ENCODE measurements at places on chromosomes 12 and 14.

- DNase-seq: no peak
These were observed 201.7 kb downstream of the STXBP6 start for GRCh38 chr14:24848102-24848790.

DNA sequence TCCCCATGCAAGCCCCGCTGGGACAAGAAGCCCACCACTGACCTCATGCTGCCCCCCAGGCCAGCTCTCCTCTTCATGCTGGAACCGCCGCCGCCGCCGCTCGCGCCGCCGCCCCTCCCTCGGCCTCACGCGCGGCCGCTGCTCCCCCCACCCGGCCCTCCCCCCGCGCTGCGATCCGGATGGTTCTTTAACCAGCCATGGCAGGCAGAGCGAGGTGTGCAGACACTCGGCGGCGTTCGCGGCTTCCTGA, at the start of gene DCAF5:
Gene DCAF5, minus strand, starts transcription at position 218 of the 250 bp plus-strand sequence. Its CDS starts 141 bp downstream, at position 77.
- peak; percentile 88 for DNase-seq

DNA sequence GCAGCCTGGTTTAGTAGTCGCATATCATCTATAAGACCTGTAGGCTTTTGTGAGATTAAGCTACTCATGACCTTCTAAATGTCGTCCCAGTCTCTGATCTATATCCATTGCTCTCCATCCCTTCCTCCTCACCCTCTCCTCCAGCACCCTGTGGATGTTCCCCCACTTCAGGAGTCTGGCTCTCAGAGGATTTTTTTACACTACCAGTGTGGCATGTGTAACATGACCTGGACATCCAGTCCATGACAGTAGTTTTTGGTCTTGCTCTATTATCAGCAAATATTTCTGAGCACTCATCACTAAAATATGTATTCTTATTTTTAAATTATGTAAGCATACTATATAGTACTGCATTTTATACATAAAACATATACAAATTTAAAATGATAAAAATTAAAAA, 142.1 kb downstream of the DYRK2 start:
- DNase-seq: no peak

GRCh38 chr12:88638966-88639760, 58.9 kb upstream of the KITLG start:
- no peak for DNase-seq

DNA sequence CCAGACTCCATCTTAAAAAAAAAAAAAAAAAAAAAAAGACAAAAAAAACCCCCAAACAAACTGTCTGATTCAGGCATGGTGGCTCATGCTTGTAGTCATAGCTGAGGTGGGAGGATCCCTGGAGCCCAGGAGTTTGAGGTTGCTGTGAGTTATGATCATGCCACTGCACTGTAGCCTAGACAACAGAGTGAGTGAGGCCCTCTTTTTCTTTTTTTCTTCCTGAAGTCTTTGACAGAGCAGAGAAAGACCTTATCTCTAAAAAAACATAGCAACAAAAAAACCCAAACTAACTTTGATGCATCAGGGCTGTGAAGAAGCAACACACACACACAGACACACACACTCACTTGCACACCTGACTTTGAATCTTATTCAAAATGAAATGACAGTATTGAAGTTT, 7.7 kb upstream of the AMN1 start:
- DNase-seq: no peak

DNA sequence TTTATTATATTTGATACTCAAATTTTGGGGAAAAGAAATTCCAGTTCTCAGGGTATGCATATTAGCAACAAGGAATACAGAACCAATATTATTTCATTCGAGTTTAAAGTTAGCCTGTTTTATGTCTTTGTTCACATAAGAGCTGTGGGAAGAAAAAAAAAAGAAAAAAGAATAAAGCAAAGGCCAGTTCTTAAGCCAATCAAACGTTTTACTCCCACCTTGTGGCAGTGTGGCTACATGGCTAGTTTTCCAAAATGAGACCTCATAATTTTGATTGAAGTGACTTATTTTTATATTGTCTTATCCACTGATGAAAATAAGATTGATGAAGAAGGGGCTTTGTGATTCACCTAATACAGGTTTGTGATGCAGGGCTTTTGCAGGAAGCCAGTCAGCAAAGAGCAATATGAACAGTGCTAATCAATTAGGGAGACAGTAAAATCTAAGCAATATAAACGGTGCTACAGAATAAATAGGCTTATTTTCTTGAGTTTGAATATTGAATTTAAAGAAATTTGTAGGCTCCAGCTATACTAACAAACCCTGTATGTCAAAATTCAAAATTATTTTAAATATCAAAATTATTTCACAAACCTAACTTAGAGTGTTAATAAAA, 624.1 kb upstream of the FOXG1 start:
- DNase-seq: no peak

DNA sequence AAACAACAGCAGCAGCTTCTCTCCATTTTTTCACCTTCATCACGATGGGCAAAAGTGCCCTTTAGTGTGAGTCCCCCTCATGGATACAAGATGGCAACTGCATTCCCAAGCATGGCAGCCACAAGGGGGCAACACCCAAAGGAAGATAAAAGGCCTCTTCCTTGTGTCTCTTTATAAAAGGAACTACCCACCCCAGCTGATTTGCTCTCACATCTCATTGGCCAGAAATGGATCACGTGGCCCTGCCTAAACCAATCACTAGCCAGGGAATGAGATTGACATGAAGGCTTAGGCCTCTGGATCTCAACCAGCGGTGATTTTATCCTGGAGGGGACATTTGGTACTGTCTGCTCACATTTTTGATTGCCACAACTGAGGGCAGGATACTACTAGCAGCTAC, 21.9 kb upstream of the IFT81 start:
- DNase-seq: peak; percentile 40

DNA sequence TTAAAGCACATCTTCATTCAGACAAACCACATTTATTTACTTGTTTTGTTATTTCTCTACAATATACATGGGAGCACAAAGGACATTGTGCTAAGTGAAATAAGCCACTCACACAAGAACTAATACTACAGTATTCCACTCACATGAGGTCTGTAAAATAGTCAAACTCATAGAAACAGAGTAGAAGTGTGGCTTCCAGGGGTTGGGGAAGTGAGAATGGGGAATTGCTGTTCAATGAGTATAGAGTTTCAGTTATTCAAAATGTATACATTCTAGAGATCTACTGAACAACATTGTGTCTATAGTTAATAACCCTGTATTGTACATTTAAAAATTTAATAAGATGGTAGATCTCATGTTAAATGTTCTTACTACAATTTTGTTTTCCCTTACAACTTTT, 88.8 kb downstream of the ATXN7L3B start:
- DNase-seq: no peak

DNA sequence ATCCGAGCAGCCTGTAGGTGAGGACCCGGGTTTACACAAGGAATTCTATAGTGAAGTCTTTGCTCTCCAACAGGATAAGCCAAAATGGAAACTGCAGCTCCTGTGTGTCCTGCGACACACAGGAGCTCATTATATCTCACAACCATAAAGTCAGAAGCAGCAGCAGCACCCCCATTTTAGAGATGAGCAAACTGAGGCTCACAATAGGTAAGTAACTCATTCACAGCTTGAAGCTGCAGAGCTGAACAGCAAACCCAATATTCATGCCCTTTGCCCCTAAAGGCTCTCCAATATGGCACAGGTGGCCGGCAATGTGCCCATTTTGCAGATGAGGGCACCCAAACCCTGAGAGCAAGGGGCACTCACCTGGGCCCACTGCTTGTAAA, 4.6 kb downstream of the NCOR2 start:
- DNase-seq: no peak

- no peak for DNase-seq
These were observed 22.3 kb downstream of the DYRK4 start for GRCh38 chr12:4584281-4584680.

DNA sequence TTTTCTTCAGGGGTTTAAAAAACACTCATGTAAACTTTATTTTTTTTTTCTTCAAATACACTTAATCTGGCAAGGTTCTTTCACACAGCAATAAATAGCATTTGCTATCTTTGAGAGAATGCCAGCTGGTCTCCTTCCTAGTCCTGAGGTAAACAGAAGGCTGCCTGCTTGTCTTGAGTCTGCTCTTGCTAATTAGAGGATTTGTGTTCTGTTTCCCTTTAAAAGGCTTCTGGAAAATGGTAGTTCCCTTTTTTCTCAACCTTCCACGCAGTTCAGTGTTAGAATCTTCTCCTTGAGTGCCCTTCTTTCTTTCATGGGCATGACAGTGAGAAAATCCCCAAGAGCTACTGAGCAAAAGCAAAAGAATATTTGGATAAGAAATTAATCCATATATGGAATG, 92.3 kb upstream of the DCN start:
- no peak for DNase-seq

- no peak for DNase-seq
These were observed 202.7 kb upstream of the FRMD6 start for GRCh38 chr14:51448831-51449670.

- no peak for DNase-seq
These were observed 812.1 kb upstream of the NOVA1 start for GRCh38 chr14:27409944-27410343.

GRCh38 chr12:3122841-3123678, 45.9 kb downstream of the TSPAN9 start:
- no peak for DNase-seq

GRCh38 chr14:38405851-38406635, 150.2 kb upstream of the CLEC14A start:
- DNase-seq: no peak

GRCh38 chr14:74974364-74975058, 19.1 kb upstream of the PGF start:
- DNase-seq: no peak

DNA sequence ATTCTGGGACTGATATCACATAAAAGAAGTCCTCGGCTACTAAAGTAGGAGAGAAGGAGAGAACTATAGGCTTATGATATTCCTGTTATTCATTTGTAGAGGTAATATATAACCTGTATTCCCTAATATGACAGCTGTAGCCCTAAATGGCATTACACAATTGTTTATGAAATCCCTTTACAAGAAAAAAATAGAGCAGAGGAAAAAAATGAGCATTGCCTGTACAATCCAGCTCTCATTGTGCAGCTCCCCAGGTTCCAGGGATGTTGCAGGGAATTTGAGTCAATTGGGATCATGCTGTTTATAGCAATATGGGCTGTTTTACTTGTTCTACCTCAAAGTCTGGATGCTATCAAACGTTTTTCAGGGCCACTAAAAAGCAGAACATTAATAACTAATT, 173.1 kb downstream of the APAF1 start:
- DNase-seq: no peak

GRCh38 chr12:91178781-91179180, 3.8 kb downstream of the DCN start:
- DNase-seq: no peak

DNA sequence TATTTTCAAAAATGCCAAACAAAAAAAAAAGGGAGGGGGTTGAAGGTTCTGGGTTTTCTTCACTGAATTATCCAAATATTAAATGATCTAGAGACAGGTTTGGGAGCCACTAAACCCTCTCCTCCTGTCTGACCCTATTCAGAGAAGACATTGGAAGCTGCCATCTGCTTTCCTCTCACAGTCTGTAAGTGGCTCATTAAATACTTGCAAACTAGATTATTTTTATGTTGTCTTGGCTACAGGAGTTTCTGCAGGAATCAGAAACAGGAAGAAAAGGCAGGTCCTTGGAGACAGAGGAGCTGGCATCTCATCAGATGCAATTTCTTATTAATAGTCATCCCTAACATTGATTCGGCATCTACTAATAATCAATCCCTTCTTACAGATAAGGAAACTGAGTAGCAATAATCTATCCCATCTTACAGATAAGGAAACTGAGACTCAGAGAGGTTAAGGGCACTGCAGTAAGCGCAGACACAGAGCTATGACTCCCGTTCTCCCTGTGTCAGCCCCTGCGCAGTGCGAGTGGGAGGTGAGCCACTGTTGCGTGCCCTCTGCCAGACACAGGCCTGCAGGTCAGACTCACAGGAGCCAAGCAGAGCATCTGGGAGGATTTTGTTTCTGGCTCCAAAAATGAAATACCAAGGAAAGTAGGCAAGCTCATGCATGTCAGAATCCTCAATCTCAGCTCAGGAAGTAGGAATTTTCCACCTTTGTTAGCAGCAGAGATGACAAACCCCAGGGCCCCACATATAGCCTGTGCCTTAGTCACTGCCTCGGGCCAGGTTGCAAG, 11.0 kb downstream of the BDKRB2 start:
- no peak for DNase-seq

- no peak for DNase-seq
These were observed 25.2 kb upstream of the PPFIBP1 start for GRCh38 chr12:27498761-27499160.

DNA sequence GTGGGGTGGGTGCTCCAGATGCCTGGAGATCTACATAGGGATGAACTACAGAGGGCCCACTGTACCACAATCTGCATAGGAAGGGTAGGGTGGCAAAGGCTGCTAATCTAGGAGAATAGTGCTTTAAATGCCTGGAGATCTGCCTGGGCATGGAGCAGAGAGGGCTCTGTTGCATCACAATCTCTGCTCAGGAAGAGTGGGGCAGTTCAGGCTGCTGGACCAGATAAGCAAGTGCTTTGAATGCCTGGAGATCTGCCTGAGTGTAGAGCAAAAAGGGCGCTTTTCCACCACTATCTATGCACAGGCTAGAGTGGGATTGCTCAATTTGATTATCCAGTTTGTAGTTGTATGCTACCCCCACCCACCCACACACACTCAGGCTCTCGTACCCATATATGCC, 886.3 kb upstream of the SEL1L start:
- DNase-seq: no peak

DNA sequence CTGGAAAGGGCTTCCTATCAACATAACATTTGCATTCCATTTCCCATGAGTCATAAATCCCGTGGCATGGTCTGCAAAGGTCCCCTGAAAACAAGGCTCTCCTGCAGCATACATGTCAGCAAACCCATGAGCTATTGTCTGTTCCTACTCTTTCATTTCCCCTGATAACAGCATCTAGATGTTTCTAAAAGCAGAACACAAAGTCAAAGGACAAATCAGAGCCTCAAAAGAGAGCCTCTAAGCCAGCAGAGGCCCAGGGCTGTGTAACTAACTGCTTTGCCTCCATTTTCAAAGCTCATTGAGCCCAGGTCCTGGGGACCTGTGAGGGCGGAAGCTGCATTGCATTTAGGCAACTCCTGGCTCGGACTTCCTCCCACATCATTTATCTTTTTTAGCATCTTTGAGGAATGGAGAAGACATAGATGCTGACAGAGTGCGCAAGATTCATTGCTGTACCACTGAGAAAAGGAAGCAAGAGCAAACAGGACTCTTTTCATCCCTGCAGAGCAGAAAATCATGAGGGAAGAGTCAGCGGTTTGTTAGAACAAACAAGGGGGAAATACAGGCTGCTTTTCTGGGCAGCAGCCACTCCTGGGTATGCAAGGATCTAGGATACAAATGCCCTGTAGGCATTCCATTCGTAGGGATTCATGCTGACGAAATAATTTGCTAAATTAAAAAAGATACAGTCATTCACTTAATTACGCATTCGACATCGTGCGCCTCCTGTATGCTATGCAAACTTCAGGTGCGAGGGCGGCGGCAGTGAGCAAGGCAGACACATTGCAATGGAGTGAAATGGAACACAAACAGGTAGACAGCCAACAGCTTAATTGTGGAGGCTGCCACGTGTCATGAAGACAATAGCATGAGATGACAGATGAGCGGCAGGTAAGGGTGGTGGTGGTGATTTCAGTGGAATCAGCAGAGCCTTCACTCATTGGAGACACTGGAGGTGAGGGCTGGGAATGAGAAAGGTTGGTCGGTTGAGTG, 131.0 kb downstream of the TMEM132D start:
- DNase-seq: no peak

GRCh38 chr12:89875225-89875624, 166.6 kb upstream of the ATP2B1 start:
- DNase-seq: no peak

GRCh38 chr12:21340403-21340802, 5.7 kb upstream of the SLCO1A2 start:
- DNase-seq: no peak

- DNase-seq: no peak
These were observed 63.5 kb downstream of the CLMN start for GRCh38 chr14:95256002-95256775.
